Eye (tissue), 1 donor: ENCODE measurements at places on chromosomes 16 and 17.

GRCh38 chr17:29292992-29293889 lies 707 bp downstream of the NUFIP2 start:
- DNase-seq = peak; percentile 82

DNA sequence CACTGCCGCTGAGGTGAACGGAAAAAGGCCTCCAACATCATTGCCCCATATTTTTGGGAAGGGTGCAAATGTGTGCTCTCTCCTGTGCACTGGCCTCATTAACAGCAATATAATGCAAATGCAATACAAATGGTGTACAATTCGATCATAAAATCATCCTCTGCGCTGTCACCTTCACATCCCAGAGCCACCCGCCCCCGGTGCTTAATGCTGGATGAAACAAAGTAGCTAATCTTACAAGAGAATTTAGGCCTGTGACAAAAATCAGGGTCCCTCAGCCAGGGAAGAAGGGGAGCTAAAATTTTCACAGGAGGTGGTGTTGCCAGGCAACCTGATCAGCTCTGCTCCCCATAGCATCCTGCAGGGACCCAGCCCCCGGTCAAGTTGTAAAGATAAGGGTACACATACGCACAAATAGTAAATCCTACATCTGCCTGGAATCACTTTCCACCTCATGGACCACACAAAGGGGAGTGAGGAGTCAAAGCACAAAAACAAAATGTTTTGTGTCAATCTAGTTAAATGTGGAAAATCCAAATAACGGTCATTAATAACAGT lies 3.0 kb downstream of the TBC1D16 start:
- DNase-seq = no peak

DNA sequence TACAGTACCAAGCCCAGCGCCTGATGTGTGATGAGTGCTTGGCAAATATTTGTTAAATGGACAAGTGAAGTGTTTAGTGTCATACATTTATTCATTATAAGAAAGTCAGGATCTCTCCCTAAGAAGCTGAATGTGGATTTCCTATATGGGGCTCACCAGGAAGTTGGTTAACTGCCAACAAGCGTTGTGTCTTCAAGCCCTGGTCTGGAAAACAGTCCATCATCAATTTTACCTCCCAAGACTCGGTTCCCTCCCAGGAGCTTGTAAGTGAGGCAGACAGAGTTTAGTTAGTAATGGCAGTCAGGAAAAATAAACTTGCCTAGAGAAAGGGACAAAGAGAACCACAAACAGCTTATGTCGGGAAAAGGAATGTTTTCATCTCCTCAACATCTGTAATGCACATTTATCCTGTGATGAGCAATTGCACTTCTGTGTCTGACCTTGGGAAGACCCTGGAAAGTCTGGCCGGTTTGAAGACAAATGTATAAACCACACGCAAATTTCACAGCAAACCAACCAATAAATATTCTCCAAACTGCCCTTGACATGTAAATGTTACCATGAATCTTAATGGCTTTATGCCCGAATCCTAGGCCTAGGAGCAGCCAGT lies 28.3 kb downstream of the C16orf95 start:
- DNase-seq = no peak

DNA sequence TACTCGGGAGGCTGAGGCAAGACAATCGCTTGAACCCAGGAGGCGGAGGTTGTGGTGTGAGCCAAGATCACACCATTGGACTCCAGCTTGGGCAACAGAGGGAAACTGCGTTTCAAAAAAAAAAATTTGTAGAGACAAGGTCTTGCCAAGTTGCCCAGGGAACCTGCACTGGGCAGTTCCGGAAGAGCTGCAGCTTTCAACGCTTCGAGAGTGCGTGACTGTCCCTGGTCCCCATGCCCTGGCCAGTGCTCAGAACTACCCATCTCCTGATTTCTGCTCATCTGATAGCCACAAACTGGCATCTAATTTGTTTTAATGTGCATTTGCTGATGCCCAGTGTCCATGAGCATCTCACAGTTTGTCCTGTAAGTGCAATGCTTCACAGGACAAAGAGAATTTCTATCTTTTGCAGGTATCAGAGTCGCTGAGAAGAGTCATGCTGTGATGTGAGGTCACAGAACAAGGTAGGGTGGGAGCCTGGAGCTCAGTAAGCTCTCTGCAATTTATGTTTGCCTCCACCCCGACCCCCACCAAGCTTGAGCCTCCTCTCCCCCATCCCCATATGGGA lies 3.9 kb downstream of the ACTG1 start:
- DNase-seq = no peak

DNA sequence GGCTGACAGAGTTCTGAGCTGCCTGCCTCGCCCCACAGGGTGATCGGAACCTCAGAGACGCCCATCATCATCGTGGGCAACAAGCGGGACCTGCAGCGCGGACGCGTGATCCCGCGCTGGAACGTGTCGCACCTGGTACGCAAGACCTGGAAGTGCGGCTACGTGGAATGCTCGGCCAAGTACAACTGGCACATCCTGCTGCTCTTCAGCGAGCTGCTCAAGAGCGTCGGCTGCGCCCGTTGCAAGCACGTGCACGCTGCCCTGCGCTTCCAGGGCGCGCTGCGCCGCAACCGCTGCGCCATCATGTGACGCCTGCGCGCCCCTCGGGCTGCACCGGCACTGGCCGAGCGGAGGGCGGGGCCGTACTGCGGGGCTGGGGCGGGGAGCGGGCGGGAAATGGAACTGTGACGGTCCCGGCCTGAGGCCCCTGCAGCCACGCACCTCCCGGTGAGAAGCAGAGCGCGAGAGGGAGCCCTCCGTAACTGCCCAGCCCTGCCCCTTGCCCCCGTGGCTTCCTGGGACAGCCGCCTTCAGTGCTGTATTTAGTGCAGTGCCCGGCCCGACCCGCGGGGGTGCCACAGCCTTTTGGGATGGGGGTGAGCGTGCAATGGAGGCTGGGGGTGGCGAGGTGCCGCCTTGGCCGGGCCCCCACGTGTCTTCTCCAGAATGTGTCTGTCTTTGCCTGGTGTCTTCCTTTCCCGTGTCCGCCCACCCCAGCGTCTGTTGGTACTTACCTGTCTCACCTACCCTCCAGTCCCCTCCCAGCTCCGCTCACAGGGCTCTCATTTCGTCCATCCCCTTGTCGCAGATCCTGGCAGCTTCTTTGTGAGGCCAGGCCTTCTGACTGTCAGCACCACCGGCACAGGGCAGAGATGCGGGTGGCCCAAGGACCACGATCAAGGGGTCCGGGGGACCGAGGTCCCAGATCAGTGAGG lies 9.8 kb downstream of the RASL10B start:
- DNase-seq = peak; percentile 58

DNA sequence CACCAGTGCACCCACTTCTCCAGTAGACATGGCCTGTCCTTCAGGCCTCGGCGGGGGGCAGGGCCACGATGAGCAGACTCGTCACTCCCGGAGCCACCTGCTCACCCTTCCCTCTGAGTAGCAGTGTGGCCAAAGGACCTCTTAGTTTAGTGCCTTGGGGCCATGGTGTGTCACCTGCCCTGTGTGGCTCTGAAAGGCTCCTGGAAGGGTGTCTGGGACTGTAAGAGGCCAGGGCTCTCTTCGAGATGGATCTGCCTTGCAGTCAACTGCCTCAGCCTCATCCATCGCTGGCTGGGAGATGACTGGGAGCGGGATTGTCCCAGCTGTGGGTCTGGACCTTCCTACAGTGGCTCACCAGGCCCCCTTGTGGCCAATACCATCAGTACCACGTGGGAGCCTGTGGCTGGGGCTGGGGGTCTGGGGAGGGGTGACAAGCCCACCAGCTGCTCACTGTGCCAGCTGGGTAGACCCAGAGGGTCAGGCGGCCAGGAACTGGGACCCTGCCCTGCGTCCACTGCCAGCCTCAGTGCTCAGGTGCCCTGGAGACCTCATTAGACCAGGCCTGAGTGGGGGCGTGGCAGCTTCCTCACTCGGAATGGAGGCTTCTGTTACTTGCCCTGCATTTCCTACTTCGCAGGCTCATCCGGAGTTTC lies 133.4 kb downstream of the OR1D5 start:
- DNase-seq = peak; percentile 84

DNA sequence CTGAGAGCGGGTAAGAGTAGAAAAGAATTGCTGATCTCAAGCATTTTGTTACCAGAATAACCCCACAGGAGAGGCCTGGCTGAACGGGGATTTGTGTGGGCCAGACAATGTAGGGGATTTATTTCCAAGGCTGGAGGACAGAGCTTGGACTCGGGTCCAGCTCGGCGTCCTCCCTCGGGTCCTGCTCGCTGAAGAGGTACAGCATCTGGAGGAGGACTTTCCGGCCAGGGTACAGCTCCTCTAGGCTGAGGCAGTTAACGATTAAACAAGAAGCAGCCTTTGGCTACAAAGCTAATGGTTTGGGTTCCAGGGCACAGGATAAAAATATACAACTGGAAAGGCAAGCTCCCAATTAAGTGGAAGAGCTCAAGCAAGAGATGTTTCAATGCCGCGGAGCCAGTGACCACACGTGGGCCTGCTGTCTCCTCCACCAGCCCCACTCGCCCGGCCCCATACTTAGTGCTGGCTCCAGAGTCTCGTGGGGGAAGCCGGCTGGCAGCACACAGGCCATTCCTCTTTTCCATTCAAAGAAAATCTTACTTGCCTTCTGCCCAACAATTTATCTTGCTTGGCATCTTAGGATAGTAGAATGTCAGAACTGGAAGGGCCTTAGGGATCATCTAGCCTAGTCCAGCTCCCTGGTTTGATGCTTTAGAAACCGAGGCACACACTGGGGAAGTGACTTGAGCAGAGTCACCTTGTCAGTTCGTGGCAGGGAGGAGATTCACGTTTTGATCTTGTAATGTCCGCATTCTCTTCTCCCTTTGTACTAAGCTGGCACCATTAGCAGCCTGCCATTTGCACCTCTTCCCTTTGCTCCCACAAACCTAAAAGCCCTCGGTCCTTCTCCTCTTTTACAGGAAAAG lies 85.9 kb upstream of the TBX2 start:
- DNase-seq = no peak

GRCh38 chr16:11047057-11047456 lies 102.7 kb downstream of the CLEC16A start:
- peak; percentile 69 for DNase-seq

DNA sequence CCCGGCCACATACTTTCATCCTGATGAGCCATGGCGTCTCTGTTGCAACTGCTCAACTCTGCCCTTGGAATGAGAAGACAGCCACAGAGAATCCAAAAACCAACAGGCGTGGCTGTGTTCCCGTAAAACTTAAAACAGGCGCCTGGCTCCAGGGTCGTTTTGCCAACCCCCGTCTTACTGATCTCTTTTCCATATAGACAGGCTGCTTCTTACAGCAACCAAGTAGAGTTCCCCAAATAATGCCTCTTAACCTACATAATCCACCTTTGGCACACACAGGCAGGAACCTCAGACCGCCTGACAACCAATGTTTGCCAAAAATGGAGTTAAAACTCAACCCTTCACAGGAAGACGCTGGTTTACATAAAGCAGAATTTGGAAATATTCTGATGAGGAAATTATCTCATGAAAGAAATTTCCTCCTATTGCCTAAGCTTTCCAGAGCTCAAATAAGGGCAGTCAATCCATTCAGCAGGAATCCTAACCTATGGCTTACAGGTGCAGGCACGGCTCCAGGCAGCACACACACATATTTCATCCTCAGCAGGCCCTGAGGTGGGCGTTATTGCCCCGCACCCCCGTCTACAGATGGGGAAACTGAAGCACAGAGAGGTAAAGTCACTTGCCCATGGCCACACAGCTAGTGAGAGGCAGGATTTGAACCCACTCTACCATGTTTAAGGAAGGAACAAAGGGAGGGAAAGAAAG lies 35.8 kb downstream of the LITAF start:
- DNase-seq = no peak

DNA sequence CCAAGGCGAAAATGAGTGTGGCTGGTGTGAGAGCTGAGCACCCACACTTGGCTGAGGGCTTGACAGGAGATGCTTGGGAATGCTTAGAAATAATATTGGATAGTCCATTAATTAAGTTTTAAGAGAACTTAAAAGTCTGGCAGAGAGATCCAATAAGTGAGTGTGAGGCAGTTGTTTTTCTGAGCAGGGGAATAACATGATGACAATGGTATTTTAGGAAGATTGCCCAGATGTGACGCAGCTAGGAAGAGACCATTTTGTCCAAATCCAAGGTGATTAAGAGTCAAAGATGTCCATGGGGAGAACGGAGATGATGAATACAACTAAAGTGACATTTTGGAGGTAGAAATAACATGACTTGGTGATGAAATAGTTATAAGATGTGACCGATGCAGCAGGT lies 102.8 kb upstream of the AXIN2 start:
- no peak for DNase-seq

GRCh38 chr17:16484445-16485175 lies 7.4 kb downstream of the LRRC75A start:
- no peak for DNase-seq

DNA sequence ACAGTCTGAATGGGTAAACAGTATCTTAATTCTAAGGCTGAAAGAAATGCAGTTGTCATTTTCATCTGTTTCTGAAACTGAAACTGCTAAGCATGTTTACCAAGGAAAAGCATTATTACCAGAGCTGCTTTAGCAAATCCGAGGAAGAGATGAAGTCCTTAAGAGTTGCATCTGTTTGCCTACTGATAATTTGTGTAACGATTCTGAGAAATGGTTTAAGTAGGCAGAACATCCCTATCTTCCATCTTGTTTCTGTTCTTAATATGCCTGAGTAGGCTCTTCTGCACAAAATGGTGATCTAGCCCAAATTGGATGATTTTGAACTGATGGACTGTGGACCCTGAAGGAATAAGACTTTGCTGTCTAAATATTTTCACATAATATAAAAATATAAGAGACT lies 34.9 kb downstream of the NUP93 start:
- DNase-seq = no peak

GRCh38 chr17:37710344-37710886 lies 34.4 kb downstream of the HNF1B start:
- peak; percentile 71 for DNase-seq

DNA sequence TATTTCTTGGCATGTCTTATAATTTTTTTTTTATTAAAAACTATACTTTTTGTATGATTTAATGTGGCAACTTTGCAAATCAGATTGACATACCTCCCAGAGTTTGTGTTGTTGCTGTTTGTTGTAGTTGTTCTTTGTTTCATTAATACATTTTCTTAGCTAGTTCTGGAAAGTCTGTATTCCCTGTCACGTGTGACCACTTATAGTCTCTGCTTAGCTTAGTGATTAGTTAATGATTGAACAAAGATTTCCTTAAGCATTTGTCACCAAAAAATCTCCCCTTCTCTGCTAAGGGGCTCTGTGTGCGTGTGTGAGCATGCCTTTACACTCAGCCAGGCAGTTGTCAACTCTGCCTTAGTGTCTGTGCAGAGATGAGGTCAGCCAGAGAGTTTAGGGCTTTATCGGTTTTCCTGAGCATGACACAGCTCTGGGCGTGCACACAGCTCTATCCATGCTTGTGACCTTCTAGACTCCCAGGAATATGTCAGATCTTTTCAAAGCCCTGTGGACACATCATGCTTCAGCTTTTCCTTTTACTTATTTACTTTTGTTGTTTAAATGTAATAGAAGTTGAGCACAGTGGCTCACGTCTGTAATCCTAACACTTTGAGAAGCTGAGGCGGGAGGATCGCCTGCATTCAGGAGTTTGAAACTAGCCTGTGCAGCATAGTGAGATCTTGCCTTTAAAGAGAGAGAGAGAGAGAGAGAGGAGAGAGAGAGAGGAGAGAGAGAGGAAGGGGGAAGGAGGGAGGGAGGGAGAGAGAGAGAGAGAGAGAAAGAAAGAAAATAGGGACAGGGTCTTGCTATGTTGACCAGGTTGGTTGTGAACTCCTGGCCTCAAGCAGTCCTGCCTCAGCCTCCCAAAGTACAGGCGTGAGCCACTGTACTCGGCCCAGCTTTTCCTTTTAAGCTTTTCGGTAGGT lies 21.9 kb downstream of the DNAI2 start:
- DNase-seq = peak; percentile 19

- DNase-seq = peak; percentile 78
Measured at GRCh38 chr17:41734139-41734948, at the start of gene HAP1. Gene HAP1 (minus strand): TSS chr17:41734643. CDS start chr17:41734634, 9 bp downstream.

GRCh38 chr16:87470332-87470731 lies 22.5 kb downstream of the ZCCHC14 start:
- DNase-seq = peak; percentile 29
